Ovary (tissue), 10 donors: ENCODE measurements at places on chromosomes 4 and X. TPM values are rescaled to one million over a fixed set of nuclear protein-coding genes. Genes with fewer than 3 reads are reported as not detected.

Gene TMPRSS11D
- not detected for total RNA-seq

Gene GPM6B
- 5.1 TPM for total RNA-seq

Gene RTL3
- total RNA-seq: 0.12 TPM

Gene SSX2B
- total RNA-seq: not detected

Gene TRIM60
- not detected for total RNA-seq

Gene TMPRSS11B
- not detected for total RNA-seq
